ENCODE measurements at places on chromosomes 13 and 19.

GRCh38 chr19:1794424-1795172 is 17.5 kb downstream of the ATP8B3 start:
- DNase-seq: no peak

DNA sequence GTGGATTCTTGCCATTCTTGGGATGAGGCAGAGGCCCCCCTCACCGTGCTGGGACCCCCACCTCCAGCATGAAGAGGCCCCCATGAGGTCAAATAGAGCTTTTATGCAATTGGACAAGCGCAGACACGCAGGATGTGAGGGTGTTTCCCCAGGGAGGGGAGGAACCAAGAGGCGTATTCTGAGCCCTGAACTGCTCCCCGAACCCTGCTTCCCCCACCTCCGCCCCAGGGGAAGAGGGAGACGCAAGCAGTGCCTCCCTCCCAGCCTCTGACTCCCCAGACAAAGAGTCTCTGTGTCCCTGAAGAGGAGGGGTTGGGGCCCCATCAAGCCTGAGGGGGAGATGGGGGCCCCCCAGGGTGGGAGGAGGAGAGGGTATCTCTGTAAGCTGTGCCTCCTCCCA is 1.3 kb upstream of the RDH8 start:
- no peak for DNase-seq

GRCh38 chr13:24032252-24032651 is 128.3 kb upstream of the SPATA13 start:
- peak; percentile 53 for DNase-seq

GRCh38 chr13:33872005-33872351 is 54.0 kb downstream of the RFC3 start:
- no peak for DNase-seq

DNA sequence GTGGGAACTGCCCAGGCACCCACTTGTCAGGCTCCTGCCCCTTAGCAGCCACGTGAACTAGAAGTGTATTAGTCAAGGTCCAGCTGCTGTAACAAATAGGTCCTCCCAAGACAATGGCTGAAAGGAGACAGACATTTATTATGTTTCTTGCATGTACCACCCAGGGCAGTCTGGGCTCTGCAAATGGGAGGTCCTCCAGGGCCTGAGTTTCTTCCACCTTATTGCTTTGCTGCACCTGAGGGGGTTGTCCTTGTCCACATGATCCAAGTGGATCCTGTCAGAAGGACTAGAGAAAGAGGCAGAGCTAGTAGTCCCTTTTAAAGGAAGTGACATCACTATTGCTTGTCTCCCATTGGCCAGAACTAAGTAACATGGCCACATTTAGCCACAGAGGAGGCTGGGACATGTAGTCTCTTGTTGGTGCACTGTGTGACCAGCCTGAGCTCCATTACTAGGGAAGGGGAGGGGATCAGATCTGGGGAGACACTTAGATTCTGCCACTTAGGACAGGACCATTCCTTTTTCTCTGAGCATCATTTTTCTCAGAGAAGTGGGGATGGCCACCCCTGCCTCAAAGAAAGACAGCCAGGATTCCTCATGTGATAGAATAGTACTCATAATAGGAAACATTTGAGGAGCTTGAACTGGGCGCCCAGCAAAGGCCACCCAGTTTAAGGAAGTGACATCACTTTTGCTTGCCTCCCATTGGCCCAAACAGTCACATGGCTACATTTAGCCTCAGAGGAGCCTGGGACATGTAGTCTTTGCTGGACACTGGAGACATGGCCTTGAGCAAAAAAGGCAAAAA is 15.1 kb downstream of the CC2D1A start:
- no peak for DNase-seq

DNA sequence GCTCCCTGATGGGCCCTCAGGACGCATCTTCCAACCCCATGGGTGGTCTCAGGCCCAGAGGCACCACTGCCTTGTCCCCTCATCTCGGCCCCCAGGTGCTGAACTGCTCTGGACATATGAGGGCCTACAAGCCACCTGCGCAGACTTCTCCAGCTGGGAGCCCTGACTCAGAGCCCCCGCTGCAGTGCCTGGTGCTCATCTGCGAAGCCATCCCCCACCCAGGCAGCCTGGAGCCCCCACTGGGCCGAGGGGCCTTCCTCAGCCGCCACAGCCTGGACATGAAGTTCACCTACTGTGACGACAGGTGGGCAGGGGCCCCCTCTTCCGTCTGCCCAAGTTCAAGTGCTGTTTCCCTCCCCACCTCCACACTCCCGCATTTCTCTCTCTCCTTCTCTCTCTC is 12.2 kb downstream of the HIF3A start:
- no peak for DNase-seq

GRCh38 chr19:2527171-2527570 is 51.2 kb downstream of the GADD45B start:
- DNase-seq: no peak

GRCh38 chr13:51959773-51960172 is 51.5 kb downstream of the ATP7B start:
- DNase-seq: no peak

GRCh38 chr19:5880604-5881078 is 10.3 kb upstream of the FUT5 start:
- peak; percentile 18 for DNase-seq

DNA sequence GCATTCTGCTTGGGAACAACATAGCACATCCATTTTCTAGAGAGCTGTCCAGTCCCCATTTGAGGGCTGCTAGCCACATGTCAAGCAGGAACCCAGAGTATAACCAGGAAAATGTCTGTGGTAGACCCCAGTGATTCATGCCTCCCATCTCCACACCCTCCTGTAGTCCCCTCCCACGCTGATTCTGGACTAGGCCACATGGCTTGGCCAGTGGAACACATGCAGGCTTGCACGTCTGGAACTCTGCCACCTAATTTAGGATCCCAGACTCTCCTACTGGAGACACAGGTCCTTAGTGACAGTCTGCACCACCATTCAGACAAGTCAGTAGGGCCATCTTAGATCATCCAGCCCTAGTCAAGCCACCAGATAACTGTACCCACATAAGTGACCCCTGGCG is 149.8 kb downstream of the ZIC5 start:
- DNase-seq: no peak

- DNase-seq: no peak
Observed at GRCh38 chr19:31266731-31267130, 82.5 kb downstream of the TSHZ3 start.

DNA sequence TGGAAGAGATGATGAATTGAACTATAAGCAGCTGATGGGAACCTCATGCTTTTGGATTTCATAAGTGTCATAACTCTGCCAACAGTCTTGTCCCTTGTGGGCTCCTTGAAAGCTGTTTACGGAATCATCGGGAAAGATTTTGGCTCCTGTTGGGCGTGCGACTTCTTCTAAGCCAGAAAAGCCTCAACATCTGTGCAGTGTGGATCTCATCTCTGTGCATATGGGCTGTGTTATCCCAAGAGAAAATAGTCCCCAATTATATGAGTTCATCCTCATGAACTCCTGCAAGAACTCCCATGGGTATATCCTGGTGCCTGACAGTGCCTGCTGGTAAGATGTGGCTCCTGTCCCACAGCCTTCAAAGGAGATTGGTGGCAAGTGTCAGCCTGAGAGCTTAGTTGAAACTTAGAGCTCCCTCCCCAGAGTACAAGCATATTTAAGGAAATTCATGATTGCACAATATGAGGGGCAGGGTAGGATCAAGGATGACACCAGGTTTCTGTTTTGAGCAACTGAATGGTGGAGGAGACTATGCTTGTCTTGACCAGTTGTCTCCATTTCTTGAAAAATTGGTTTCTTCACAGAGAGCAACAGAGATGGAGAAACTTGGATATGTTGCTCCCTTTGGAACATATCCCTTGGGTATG is 243.5 kb downstream of the ITGBL1 start:
- DNase-seq: peak; percentile 44

DNA sequence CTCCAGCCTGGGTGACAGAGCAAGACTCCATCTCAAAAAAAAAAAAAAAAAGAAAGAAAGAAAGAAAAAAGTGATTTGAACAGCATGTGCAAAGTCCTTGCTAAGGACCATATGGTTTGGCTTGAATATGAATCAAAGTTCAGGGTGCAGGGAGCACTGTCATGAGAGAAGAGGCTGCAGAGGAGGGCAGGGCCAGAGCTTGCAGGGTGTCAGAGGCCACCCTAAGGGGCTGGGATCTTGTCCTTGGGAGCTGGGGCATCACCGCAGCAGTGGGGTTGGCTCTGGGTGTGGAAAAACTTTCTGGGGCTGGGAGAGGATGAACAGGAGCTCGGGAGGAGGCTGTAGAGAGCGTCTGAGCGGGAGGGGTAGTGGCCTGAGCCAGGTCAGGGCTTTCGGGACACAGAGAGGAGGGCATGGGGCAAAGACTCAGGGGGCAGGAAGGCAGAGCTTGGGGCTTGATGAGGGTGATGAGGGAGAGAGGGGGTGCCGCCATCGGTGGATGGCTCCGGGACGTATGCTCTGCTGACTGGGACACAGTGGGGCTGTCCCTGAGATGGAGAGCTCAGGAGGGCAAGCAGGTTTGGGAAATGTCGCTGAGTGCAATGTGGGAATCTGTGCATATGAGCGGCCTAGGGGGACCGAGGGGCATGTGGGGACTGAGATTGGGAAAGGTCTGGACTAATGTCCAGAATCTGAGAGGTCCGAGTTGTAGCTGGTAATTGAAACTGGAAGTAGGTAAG is 3.0 kb downstream of the TRPM4 start:
- DNase-seq: no peak

- peak; percentile 62 for DNase-seq
Observed at GRCh38 chr13:93963266-93964145, 516.0 kb downstream of the DCT start.

GRCh38 chr13:99757756-99758459 is 213.7 kb downstream of the ZIC5 start:
- DNase-seq: no peak

- DNase-seq: peak; percentile 41
Observed at GRCh38 chr19:48716562-48717291, 2.8 kb downstream of the MAMSTR start.

DNA sequence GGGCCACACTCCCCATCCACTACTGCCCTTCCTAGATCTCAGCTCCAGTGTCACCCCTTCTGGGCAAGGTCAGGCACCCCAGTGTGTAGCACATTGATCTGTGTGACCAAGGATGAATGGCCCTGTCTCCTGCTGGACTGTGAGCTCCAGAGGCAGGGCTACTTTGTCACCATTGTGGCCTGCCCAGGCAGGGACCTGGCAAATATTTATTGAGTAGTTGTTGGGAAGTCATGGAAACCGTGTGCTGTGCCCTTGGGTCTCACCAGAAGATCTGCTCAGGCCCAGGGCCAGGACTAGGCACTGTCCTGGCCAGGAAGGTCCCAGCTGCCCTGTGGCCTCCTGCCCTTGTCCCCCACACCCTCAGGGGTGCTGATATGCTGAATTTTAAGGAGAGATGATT is 10.5 kb downstream of the NACC1 start:
- no peak for DNase-seq

DNA sequence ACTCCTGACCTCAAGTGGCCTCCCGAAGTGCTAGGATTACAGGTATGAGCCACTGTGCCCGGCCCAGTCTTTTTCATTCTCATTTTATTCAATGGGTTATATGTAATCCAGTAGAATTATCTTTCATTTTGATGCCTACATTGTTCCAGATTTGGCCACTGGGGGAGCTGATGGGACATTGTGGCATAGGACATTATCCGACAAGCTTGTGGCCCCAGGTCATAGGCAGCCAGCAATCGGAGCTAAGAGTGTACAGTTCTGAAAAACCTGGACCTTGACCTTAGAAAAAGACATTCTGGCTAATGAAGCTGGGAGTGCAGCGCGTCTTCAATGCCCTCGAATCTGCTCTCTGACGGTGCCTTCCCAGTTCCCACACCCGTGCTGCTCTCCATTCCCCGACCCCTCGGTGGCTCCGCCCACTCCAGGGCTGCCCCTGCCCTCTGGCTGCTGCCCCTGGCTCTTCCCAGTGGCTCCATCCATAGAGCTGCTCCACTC is 108.7 kb downstream of the TEX29 start:
- no peak for DNase-seq

DNA sequence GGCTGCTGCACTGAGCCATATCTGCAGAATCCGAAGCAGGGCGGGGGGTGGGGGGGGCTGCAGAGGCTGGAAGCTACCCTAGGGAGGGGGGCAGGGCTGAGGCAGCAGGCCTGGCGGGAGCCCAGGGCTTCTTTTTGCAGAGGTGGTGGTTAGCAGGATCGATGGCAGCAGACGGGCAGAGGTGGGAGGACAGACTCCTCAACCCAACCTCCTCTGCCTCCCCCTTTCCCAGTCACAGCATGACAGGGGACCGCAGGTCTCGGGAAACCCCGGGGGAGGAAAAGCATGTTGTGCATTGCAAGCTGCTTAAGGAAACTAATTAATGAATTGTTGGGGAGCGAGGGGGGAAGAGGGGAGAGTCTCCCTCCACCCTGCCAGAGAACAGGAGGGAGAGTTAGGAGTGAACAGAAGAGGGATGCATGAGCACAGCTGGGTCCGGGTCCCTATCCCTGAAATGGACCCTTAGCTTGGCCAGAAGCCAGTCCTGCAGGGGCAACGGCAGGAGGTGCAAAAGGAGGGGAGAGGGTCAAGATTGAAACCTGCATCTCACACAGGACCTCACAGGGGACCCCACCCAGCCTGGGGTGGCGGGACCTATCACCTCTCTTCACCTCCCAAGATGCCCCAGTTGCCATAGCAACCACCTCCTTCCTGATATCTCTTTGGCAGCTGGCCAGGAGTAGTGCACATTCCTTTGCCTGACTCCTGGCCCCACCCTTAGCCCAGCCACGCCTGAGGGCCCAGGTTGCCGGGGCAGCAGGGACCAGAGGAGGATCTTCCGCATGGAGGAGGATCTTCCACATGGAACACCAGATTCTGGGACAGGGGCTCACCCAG is 1.8 kb downstream of the FXYD7 start:
- no peak for DNase-seq

- DNase-seq: no peak
Observed at GRCh38 chr19:958967-959855, 24.9 kb upstream of the WDR18 start.

DNA sequence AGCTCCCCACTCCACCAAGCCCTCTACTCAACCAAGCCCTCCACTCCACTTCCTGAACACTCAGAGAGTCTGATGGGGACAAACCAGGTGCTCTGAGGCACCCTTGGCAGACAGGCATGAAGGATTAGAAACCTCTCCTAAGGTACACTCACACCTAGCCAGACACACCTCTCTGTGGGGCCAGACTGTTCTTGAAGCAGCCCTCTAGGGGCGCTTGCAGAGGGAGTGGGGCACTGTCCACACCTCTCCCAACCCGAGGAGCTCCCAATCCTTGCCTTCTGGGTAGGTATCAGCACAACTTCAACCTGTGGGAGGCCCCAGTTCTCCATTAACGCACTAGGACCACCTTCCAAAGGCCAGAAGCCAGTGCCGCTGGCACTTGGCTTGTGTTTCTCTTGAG is 108.7 kb upstream of the VSTM2B start:
- DNase-seq: no peak

DNA sequence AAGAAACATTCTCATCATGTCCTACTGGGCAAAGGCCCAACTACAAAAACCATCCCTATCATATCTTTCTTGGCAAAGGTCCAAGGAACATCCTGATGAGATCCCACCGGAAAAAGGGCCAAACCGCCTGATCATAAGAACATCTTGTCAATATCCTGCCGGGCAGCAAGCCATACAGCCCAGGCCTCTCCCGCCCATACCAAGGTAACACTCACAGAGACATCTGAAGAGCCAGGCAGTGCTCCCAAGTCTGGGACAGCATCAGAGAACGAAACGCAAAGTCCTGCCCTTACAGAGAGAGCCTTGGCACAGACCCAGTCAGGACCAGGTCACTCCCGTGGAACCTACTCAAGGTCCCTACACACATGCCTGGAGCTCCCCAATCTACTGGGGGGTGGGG is 18.5 kb upstream of the ZNF331 start:
- no peak for DNase-seq

GRCh38 chr19:29090783-29091526 is 122.0 kb downstream of the UQCRFS1 start:
- DNase-seq: no peak

GRCh38 chr13:106118996-106119395 is 416.5 kb downstream of the EFNB2 start:
- DNase-seq: no peak

GRCh38 chr19:18202778-18203407 is 949 bp downstream of the RAB3A start:
- no peak for DNase-seq

All from skeletal muscle cell (primary cell).